ENCODE measurements at places on chromosomes 4 and X. TPM values are rescaled to one million over a fixed set of nuclear protein-coding genes. Genes with fewer than 3 reads are reported as not detected.

MID1 gene
- total RNA-seq, result 11.9 TPM

ZMYM3 gene
- total RNA-seq, result 29.8 TPM

DRD5 gene
- 0.83 TPM for total RNA-seq

FGB gene
- not detected for total RNA-seq

MAOA gene
- 34.0 TPM for total RNA-seq

IL2RG gene
- total RNA-seq, result 4.5 TPM

MAGEB17 gene
- total RNA-seq, result not detected

ZNF81 gene
- 13.1 TPM for total RNA-seq

BTK gene
- 4.1 TPM for total RNA-seq

MAGEA8 gene
- not detected for total RNA-seq

HSFX4 gene
- total RNA-seq, result not detected

PDZD11 gene
- total RNA-seq, result 44.9 TPM

CHST7 gene
- total RNA-seq, result 7.8 TPM

VEGFC gene
- total RNA-seq, result 7.1 TPM

SSX3 gene
- not detected for total RNA-seq

C4orf50 gene
- 6.4 TPM for total RNA-seq

MAGEA12 gene
- not detected for total RNA-seq

GPR34 gene
- 54.4 TPM for total RNA-seq

REELD1 gene
- 0.30 TPM for total RNA-seq

AWAT2 gene
- not detected for total RNA-seq

TMPRSS11A gene
- not detected for total RNA-seq

GUCY2F gene
- total RNA-seq, result 0.28 TPM

TREX2 gene
- not detected for total RNA-seq

SLC10A4 gene
- total RNA-seq, result 5.8 TPM

DCAF12L1 gene
- 0.28 TPM for total RNA-seq

HPRT1 gene
- 15.3 TPM for total RNA-seq

NHS gene
- total RNA-seq, result 17.7 TPM

DIPK2B gene
- 5.6 TPM for total RNA-seq

ADH1C gene
- total RNA-seq, result 1.3 TPM

PPEF2 gene
- not detected for total RNA-seq

KIAA1210 gene
- 0.69 TPM for total RNA-seq

IL2 gene
- total RNA-seq, result not detected

SHROOM4 gene
- total RNA-seq, result 10.9 TPM

Measured in spinal cord (tissue), 10 donors.